ENCODE measurements at places on chromosomes 2 and 18.

DNA sequence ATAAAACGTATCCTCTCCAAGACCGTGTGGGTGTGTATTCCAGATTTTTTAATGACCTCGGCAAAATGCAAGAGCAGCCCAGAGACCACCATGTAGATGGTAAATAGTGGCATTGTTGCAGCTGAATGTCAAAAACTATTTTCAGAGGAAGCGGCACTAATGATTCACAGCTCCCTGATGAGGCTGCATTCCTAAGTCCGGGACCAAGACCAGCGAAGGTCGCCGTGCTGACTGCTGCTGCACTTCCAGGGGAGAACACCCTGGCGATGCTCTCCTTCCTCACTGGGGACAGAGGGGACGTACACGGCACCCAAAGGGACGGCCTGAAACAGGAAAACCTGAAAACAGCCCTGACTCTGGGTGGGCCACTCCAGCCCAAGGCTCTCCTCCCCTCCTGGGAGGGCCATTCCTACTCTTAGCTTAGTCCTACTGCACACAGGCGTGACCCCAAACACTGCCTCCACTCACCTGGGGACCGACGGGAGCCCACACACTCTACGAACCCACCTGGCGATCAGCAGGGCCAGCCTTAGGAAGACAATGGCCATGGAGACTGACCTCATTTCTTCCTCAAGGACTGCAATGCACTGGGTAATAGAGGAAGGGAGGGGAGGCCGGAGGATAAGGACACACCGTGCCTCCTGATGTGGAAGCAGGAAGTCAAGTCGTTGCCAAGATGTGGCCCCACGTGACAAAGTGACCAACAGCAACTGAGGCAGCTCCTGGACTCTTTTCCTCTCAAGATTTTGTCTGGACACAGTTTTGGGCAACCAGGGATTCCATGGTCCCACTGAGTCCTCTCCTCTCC is 82.8 kb downstream of the ZNF516 start:
- H3K4me1 ChIP-seq, result peaks cover 14% of the 10 kb centered on the region
- H3K4me3 ChIP-seq, result no peak overlapping the region
- no peaks in the 10 kb centered on the region for H3K36me3 ChIP-seq
- no peak for DNase-seq
- H3K27me3 ChIP-seq, result no peaks in the 10 kb centered on the region
- peak overlapping the region; percentile 27 for H3K27ac ChIP-seq

DNA sequence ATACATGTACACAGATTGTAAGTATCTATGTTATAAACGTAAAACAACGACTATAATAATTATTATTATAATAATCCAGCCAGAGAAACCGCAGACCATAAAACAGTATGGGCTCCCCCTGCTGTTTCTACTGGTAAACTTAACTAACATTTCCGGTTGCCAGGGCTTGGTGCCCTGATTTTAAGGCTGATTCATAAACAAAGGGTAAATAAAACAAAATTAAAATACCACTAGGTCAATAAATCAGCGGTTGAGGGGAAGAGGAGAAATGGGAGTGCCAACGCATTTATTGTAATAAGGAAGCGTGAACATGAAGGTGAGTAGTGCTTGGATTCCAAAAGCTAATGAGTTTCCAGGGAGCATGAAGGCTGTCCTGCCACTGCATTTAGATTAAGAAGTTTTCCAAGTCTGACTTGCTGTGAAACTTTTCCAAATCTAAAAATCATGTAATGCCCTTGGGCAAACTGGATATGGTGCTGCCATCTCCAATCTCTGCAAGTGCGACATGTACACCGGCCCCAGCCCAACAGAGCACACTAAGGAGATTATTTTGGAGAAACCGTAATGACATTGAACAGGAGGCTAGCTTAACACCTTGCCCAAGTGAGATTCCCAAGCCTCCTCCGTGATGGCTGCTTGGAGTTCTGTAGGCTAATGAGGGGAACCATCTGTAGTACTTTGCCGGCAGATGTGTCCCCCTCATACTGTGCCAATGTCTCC is 50.7 kb upstream of the HNRNPA3 start:
- DNase-seq, result peak; percentile 47
- no peak overlapping the region for H3K4me3 ChIP-seq
- no peaks in the 10 kb centered on the region for H3K27me3 ChIP-seq

- H3K4me3 ChIP-seq, result no peak overlapping the region
- no peak for DNase-seq
- H3K36me3 ChIP-seq, result no peaks in the 10 kb centered on the region
- H3K27me3 ChIP-seq, result no peaks in the 10 kb centered on the region
These were observed 14.0 kb upstream of the CAVIN2 start for GRCh38 chr2:191860760-191861466.

GRCh38 chr2:229371086-229371485 is 100.0 kb upstream of the PID1 start:
- H3K4me3 ChIP-seq, result peak overlapping the region; percentile 13
- no peak for DNase-seq
- no peaks in the 10 kb centered on the region for H3K27me3 ChIP-seq
- H3K4me1 ChIP-seq, result no peaks in the 10 kb centered on the region
- no peaks in the 10 kb centered on the region for H3K36me3 ChIP-seq

DNA sequence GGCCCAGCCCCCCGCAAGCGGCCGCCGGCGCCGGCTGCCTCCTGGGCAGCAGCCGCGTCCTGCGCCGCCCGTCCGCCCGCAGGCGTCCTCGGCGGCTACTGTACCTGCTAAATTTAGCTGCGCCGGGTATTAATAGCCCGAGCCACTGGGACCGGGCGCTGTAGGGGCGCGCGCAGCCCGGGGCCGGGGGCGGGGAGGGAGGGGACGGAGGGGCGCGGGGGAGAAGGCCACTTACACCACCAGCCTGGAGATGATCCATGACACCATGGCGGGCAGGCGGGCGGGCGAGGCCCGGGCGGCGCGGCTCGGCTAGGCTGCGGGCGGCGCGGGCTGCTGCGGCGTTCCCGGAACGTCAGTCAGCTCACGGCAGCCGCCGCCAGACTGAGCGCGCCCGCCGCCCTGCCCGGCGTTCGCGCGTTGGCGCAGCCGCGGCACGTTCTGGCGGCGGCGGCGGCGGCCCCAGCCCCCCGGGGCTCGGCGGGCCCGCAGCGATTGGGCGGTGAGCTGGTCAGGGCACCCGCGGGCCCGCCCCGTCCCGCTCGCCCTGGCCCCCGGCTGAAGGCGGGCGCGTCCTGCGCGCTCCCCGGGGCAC is at the start of gene REEP1:
REEP1 (minus strand) TSS at position 383 of the 592 bp plus-strand sequence; CDS start at position 267, 116 bp downstream.
- peaks cover 76% of the 10 kb centered on the region for H3K27me3 ChIP-seq
- peak; percentile 3 for DNase-seq
- H3K4me1 ChIP-seq, result peaks cover 12% of the 10 kb centered on the region
- no peak within 1 kb of the TSS for H3K27ac ChIP-seq
- no peaks in the 10 kb centered on the region for H3K36me3 ChIP-seq

DNA sequence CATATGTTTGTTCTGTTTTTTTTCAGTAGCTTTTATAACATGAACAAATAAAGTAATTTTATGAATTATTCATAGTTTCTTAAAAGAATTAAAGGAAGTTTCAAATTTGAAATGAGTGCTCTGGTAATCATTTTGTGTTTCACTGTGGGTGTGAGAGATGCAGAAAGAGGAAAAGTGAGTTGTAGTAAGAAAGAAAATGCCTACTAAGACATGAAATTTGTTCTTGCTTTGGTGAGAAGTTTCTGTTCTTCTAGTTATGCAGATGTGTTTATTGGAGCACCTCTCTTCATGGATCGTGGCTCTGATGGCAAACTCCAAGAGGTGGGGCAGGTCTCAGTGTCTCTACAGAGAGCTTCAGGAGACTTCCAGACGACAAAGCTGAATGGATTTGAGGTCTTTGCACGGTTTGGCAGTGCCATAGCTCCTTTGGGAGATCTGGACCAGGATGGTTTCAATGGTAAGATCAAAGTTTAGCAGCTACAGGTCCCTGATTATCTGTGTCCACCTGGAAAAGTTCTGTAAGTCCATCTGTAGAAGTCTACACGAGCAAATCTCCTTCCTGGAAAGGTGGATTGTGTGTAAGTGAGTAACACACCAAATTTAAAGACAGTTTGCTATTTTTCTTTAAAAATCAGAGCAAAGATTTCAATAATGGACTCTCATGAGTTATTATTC is 51.4 kb downstream of the ITGAV start:
- H3K4me3 ChIP-seq, result no peak overlapping the region
- no peak overlapping the region for H3K27ac ChIP-seq
- no peaks in the 10 kb centered on the region for H3K4me1 ChIP-seq
- H3K27me3 ChIP-seq, result no peaks in the 10 kb centered on the region
- DNase-seq, result peak; percentile 8
- peaks cover 78% of the 10 kb centered on the region for H3K36me3 ChIP-seq

DNA sequence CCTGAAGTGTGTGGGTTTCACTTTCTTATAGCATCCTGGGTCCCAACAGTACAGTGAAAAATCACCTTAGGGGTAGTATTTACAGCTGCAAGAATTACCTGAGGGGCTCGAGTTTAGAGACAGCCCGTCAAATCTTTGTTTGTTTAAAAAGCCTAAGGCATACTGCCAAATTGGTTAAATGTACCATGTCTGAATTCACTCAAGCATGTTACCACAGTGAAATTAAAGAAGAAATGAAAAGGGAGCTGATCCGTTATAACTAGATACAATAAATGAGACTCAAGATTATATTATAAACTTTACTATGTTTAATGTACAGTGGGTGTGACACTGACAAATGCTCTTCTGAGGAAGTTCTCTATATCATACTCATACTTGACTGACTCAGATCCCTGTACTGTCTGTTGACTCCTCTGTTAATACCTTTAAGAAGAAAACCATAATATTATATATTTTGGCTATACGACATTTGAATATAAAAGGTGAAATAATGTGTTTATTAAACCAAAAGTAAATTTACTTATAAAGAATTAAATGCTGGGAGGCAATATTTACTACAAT is 107.3 kb downstream of the TMEFF2 start:
- H3K4me3 ChIP-seq, result no peak overlapping the region
- H3K27me3 ChIP-seq, result no peaks in the 10 kb centered on the region
- no peak overlapping the region for H3K27ac ChIP-seq
- no peaks in the 10 kb centered on the region for H3K36me3 ChIP-seq
- peaks cover 2% of the 10 kb centered on the region for H3K4me1 ChIP-seq

Measured in mesenchymal stem cell (in vitro differentiated cells and primary cell).